Heart right ventricle (tissue), 16 donors: ENCODE measurements at places on chromosomes 2 and 18.

GRCh38 chr2:103819599-103819998 lies 1034.3 kb upstream of the POU3F3 start:
- no peak for DNase-seq

GRCh38 chr2:145360129-145360790 lies 840.3 kb upstream of the ZEB2 start:
- no peak for DNase-seq

- DNase-seq, result no peak
Measured at GRCh38 chr2:191180713-191181112, 29.9 kb upstream of the STAT4 start.

GRCh38 chr2:118833716-118834439 lies 13.6 kb downstream of the EN1 start:
- no peak for DNase-seq

DNA sequence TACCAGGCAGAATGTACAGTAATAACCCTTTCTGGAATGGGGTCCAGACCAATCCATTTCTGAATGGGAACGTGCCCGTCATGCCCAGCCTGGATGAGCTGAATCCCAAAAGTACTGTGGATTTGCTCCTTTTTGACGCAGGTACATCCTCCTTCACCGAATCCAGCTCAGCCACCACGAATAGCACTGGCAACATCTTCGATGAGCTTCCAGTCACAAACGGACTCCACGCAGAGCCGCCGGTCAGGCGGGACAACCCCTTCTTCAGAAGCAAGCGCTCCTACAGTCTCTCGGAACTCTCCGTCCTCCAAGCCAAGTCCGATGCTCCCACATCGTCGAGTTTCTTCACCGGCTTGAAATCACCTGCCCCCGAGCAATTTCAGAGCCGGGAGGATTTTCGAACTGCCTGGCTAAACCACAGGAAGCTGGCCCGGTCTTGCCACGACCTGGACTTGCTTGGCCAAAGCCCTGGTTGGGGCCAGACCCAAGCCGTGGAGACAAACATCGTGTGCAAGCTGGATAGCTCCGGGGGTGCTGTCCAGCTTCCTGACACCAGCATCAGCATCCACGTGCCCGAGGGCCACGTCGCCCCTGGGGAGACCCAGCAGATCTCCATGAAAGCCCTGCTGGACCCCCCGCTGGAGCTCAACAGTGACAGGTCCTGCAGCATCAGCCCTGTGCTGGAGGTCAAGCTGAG lies 89.6 kb downstream of the SH3BP4 start:
- DNase-seq, result no peak

DNA sequence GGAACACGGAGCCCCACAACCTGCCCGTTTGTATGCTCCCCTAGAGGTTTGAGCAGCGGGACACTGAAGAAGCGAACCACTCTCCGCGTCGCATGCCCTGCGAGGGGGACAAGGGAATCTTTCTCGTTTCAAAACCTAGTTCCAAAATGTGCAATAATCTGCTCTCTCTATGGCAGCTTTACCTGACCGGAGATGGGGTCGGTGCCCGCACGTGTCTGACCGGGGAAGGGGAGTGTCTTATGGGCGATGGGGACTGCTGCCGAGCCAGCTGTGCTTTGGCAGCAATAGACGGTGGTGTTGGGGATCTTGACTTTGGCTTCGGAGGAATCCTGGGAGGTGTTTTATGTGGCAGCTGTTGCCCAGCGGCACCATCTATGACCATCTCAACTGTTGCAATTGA lies 7.9 kb downstream of the TTN start:
- no peak for DNase-seq

DNA sequence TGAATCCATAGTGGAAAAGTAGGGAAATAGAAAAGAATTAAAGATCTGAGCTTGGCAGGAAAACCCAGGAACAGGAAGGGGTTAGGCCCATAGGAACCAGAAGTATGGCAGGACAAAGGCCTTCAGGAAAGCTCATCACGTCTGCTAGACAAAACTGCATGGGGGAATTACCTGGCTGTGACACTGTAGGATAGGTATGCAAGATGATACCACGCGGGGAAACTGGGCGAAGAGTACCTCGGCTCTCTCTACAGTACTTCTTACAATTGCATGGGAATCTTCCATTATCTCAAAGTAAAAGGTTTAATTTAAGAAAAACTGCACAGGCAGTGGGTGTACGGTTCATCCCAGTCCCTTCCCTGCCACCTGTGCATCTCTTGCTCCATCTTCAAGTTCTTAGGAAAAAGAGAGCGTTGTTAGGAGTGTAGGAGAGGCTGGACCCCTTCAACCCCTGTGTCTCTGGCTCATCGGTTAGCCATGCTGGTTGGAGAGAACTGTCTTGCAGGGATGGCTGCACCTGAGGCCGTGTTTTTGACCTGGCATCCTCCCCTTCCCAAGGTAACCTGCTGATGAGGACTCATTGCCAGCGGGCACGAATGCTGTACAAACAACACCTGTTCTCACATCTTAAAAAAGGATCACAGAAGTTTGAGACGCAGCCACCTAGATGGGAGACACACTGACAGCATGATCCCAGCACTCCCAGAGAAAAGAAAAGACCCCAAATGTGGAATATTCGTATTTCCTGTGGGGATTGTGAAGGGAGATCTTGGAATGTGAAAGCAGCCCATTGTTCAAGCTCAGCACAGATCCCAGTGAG lies 120.5 kb upstream of the COPS8 start:
- no peak for DNase-seq
